ENCODE measurements at places on chromosomes 2 and 18. TPM values are rescaled to one million over a fixed set of nuclear protein-coding genes. Genes with fewer than 3 reads are reported as not detected.

DNA sequence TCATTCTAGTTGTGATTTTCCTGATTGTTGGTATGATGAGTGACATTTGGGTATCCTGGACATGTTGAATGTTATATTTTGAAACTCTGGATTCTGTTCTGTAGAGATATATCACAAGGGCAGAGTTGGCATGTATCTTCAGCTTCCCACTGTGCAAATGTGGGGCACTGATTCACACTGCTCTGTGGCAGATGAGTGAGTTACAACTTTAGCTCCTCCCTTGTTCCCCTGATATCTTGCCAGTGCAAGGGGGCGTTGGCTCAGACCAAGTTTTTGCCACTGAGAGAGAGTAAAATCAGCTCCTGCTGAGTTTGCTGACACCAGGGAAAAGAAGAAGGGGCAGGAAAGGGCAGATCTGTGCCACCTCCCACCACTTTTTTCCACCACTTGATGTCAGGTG is 199.6 kb upstream of the MMADHC start:
- no peak for DNase-seq

- no peak for DNase-seq
Observed at GRCh38 chr2:127199223-127199622, 20.9 kb downstream of the CYP27C1 start.

DNA sequence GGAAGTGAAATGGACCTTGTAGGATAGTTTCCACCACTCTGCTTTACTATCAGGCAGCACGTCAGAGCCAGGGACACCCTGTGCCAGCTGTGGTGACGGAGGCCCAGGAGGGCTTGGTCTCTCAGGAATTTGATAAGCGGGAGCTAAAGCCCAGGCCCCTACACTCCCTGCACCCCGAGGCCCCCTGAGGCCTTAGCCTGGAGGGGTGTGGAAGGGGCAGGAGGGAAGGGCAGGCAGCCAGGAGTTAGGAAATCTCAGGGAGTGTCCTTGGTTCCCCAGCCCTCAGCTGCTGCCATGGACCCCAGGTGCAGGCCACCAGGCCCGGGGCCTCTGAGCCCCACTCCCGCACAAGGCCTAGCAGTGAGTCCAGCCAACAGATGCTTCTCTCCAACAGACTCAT is 38.2 kb downstream of the PDIA6 start:
- no peak for DNase-seq

- peak; percentile 27 for DNase-seq
Observed at GRCh38 chr2:203623661-203624060, 82.8 kb upstream of the CD28 start.

GRCh38 chr2:88114889-88115288 is 13.0 kb downstream of the FABP1 start:
- no peak for DNase-seq

GRCh38 chr18:46097431-46097800 is 680 bp downstream of the ATP5F1A start:
- DNase-seq = no peak

GRCh38 chr2:12636837-12637581 is 79.7 kb upstream of the TRIB2 start:
- no peak for DNase-seq

DNA sequence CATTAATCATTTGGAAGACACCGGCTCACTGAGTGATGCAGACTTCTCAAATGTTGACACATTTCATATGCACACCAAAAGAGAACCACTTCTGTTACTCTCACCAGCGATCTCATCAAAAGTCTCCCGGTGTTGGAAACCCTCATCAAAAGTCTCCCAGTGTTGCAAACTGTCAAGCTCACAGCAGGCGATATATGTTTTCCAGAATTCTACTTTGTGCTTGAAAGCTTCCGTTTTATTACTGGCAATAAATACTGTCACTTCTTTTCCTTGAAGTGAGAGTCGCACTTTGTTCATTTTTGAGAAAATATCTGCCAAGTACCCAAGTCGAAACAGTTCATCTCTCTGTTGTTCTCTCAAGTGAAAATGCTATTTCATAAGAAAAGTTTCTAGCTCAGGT is 20.5 kb downstream of the MLPH start:
- DNase-seq = no peak

GRCh38 chr2:173288561-173288960 is 66.1 kb upstream of the CDCA7 start:
- no peak for DNase-seq

Gene COL4A3
- total RNA-seq = 0.94 TPM

Gene ARHGAP15
- 182 TPM for total RNA-seq

Gene DCC
- 7.6 TPM for total RNA-seq

Gene GRHL1
- total RNA-seq = 1.2 TPM

Gene CDH2
- 3.0 TPM for total RNA-seq

Gene STRN
- 15.0 TPM for total RNA-seq

Gene TMEM169
- 1.1 TPM for total RNA-seq

All from thymus (tissue), 14 donors.